ENCODE measurements at places on chromosomes 2 and 18.

GRCh38 chr2:159155320-159155719 lies 131.2 kb downstream of the WDSUB1 start:
- DNase-seq, result peak; percentile 57

- DNase-seq, result peak; percentile 23
These were observed 52.2 kb downstream of the C1QL2 start for GRCh38 chr2:119106301-119106897.

DNA sequence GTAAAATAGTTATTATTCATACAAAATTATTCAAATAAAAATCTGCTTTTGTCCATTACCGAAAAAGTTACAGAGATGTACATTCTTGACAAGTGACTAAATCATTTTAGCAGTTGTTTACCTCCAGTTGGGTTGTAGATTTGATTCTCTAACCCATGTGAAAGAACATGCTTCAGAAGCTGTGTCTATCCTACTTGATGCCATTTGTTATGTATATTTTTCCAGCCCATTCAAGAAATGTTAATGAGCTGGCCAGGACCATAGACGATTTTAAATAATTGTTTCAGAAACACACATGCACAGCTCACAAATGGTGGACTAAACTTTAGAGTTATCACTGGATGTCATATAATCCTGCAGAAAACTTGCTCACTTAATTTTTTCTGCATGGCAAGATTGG lies 391.1 kb upstream of the REG3G start:
- no peak for DNase-seq

DNA sequence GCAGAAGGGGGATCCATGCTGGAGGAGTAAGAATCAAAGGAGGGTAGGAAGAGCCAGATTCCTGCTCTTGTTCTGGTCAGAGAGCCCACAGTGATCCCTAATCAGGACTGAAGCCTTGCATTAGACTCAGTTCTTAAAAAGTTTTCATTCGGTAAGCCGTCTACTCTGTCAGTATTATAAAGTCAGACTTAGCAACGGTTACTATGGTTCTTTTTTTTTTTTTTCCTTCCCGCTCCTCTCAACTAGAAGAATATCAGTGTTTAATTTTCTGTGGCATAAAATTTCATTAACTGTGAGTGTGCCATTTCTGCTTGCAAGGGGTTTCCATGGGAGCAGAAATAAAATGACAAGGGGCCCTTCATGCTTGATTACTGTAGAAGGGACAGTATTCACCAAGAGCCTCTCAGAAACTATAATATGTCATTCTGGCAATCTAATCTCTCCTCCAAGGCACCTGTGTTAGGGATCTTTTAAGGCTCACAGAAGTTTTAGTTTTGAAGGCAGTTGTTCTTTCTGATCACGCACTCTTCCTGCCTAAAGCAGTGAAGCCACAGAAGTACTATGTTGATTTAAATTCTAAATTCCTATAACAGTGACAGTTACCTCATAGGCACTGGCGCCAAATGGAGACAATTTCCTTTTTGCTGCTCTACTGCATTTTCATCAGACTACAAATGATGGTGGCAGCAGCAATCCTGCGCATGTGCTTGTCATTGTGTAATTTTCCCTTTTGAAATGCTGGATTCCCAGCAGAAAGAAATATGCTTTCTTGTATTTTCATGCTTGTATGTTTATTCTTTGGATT lies 57.0 kb downstream of the OSBPL6 start:
- no peak for DNase-seq

GRCh38 chr2:66084948-66085590 lies 349.9 kb upstream of the MEIS1 start:
- no peak for DNase-seq

- no peak for DNase-seq
These were observed 597.2 kb downstream of the DCDC2C start for GRCh38 chr2:4300616-4301015.

DNA sequence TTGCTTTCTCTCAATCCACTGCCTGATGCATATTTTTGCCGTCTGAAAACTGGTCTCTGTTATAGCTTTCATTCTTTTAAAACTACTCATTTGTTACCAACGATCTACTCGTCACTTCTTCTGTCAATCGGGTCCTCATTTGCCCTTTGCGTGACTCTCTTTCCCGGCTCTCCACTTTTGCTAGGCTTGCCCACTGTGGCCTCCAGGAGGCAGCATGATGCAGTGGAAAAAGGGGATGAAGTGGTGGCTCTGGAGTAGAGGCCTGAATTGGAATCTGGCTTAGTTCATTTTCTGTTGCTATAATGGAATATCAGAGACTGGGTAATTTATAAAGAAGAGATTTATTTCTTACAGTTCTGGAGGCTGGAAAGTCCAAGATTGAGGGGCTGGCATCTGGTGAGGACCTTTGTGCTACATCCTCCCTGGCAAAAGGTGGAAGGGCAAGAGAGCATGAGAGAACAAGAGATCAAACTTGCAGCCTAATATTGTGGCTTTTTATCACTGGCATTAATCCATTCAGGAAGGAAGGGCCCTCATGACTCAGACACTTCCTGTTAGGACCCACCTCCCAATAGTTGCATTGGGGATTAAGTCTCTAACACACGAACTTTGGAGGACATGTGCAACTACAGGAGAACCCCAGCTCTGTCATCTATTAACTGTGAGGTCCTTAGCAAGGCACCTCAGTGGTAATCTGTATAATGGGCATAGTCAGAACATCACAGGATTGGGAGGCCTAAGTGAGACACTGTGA lies 15.4 kb downstream of the GDF7 start:
- DNase-seq, result no peak

GRCh38 chr18:495017-495416 lies 5.5 kb downstream of the COLEC12 start:
- DNase-seq, result no peak

- DNase-seq, result no peak
These were observed 42.7 kb downstream of the SH3RF3 start for GRCh38 chr2:109171444-109172334.

DNA sequence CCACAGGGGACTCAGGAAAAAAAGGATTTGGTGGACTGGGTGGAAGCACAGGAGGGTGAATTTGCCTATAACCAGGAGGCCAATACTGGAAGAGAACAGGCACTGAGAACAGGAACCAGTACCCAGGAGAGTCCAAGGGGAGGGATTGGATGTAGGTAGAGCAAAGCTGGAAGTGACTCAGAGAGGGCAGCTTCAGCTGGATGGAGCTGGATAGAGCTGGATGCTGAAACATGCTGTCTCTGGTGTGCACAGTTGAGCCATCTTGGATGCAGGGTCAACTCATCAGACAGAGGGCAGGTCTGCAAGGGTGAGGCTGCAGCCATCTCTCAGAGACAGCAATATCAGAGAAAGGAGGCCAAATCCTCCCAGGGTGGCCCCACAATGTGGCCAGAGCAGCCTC lies 134.0 kb downstream of the GALNT14 start:
- peak; percentile 60 for DNase-seq

GRCh38 chr2:85405201-85406059 lies 4.7 kb downstream of the CAPG start:
- DNase-seq, result peak; percentile 83

DNA sequence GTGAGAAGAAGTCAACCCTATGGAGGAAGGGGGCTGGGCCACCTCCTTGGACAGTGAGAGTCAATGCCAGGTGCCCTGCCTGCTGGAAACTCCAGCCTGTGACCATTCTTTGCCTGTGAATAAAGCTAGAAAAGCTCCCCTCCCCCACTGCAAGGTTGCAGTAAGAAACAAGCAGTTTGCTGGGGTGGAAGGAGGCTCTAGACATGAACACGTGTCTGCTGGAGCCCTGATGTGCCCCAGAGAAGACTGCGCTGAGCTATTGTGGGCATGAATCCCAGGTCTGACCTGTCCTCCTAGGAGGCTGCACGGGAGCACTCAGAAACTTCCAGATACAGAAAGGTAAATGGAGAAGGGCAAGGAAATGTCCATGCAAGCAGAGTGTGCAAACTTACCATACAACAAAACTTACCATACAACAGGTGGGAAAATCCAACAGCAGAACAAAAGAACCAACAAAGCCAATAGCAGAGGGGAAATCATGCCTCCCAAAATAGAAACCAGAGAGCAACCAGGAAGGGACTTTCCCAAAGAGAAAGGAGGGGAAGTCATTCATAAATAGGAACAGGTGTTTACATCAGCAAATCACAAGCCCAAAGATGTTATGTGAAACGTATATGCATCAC lies 278.7 kb downstream of the BCL2 start:
- peak; percentile 9 for DNase-seq

- DNase-seq, result no peak
These were observed 60.0 kb downstream of the CABLES1 start for GRCh38 chr18:23194997-23195957.

DNA sequence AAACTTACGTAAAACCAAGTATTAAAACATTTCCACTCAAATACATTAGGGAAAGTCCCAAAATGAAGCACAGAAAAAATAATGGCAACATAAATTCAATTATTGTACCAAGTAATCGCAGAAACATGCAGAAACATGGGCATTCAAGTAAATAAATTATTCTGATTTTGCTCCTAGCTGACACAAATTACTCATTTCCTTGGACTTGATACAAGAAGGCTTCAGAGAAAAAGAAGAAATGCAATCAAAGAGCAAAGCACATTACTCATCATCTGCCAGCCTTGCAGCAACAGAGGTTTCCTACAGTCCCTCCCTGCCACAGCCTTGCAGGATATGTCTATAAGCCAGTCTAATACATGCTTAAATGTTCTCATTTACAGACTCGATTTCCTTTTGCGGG lies 439.8 kb upstream of the LYPD1 start:
- DNase-seq, result peak; percentile 54

DNA sequence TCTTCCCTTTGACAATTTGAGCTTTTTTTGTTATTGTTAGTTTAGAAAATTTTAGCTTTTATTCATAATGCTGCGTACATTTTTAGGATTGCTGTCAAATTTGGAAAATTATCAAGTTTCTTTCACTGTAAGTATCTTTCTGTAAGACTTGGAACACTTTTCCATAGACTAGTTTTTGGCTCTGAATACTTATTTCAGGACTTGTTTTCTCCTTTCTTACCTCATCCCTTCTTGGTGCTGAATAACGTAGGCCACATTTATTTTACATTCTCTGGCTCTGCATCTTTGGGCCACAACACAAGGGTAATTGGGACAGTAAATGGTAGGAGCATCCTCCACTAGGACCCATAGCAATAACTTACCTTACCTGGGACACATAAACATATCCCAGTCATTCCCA lies 85.1 kb downstream of the CCDC85A start:
- no peak for DNase-seq

DNA sequence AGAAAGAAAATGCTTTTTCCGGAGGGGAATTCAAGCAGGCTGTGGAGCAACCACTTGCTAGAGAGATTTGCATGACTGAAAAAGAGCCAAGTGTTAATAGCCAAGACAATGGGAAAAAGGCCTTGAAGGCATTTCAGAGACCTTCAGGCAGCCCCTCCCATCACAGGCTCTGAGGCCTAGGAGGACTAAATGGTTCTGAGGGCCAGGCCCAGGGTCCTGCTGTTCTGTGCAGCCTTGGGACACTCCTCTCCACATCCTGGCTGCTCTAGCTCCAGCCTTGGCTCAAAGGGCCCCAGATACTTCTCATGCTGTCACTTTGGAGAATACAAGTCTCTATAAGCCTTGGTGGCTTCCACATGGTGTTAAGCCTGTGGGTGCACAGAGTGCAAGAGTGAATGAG lies 81.8 kb downstream of the B3GNT2 start:
- DNase-seq, result no peak

DNA sequence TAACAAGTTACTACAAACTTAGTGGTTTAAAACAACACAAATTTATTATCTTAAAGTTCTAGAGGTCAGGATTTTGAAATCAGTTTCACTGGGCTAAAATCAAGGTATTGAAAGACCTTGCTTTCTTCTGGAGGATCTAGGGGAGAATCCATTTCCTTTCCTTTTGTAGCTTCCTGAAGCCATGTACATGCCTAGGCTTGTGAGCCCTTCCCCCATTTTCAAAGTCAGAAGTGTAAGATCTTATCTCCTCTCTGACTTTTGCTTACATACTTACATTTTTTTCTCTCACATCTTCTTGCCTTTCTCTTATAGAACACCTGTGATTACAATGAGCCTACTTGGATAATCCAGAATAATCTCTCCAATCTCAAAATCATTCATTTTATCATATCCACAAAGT lies 78.7 kb upstream of the MBOAT2 start:
- DNase-seq, result no peak

DNA sequence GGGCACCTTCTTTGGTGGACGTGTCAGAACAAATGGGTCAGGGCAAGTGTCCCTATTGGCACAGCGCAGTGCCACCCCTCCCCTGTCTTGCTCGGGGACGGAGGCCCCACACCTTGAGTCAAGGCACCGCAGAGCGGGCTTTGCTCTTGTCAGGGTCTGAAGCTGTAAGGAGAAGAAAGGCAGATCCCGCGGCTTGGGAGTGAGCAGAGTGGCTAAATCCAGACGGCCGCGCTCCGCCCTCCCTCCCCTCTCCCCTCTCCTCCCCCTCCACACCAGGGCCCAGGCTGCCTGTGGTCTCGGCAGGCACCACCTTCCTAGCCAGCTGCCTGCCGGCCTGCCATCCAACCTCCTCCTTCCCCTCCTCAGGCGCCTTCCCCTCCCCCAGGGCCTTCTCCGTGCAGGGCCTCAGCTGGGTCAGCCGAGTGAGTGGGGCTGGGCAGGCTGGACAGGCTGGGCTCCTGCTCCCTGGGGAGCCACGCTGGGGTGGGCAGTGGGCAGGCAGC lies 25.8 kb downstream of the SPEG start:
- DNase-seq, result peak; percentile 11

DNA sequence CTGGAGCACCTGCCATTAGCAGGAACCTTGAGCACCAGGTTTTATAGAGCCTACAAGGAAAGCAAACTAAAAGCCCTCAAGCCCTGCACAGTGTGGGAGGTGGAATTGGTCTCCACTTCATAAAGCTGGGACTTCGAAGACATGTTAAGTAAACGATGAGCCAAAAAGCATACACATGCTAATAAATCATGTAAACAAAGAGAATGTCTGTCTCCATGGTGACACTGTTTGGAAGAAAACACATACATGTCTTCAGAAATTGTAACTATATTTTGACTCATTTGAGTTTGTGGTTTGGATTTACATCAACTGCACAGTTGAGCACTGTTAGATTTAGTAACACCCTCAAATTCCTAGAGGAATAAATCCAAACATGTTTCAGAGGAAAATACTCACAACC lies 978.5 kb upstream of the LRRTM1 start:
- peak; percentile 4 for DNase-seq

DNA sequence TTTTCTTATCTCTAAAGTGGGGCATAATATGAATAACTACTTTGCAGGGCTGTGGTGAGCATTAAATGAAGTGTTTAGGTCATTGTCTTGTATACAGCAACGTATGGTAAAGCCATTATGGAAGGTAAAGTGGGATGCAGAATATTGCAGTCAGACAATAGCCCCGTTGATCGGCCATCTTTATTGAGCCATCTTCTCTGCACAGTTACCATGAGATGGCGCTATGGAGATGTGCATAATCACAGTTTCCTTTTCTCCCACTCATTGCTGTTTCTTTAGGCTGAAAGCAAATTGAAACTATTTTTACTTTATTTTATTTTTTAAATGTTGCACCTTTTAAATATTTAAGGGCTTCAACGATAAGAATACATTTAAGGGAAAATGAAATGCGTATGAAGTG lies 108.9 kb downstream of the THSD7B start:
- DNase-seq, result peak; percentile 43

Measured in renal cortical epithelial cell (primary cell).